ENCODE measurements at places on chromosomes 4 and X.

GRCh38 chrX:21408307-21408706 is 34.1 kb downstream of the CNKSR2 start:
- no peak for DNase-seq

- DNase-seq, result no peak
Observed at GRCh38 chrX:130173190-130173895, 1.6 kb downstream of the RAB33A start.

DNA sequence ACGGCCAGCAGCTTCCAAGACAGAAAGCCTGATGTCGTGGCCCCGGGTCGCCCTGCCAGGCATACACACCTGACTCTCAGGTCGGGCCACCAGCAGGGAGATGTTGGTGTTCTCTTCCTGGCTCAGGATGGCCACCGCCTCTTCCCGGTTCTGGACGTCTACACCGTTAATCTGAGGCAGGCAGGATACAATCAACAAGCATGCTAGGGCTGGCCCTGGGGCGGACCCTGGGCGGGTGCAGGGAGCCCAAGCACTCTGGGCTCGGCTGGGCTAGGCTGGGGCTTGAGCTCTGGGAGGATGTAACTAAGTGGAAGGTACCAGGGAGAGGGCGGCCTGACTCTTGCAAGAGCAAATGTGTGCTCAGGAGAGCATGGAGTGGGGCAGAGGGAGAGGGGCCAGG is 11.0 kb downstream of the SSR4 start:
- DNase-seq, result no peak

- DNase-seq, result no peak
Observed at GRCh38 chr4:53782458-53782845, 191.2 kb upstream of the LNX1 start.

GRCh38 chrX:13693341-13693961 is 4.5 kb downstream of the RAB9A start:
- no peak for DNase-seq

- no peak for DNase-seq
Observed at GRCh38 chr4:169675825-169676224, 55.4 kb downstream of the CLCN3 start.

- DNase-seq, result no peak
Observed at GRCh38 chr4:185229021-185229818, 19.8 kb downstream of the SNX25 start.

DNA sequence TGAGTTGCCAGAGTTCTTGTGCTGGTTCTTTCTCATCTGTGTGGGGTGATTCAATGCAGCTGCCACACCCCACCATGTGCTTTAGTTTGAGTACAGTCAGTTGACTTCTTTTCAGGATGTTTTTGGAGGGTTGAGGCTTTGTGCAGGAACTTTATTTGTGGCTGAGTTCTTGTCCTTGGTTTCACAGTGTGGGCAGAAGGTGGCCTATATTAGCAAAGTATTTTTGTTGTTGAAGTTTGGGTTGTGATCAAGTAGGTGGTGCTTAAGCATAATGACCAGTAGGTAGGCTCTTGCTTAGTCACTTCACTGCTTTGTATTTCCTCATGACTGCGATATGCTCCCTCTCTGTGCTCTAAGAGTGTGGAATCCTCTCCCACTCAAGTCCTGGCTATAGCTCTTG is 80.3 kb downstream of the ARHGAP24 start:
- no peak for DNase-seq

GRCh38 chr4:175657571-175657970 is 154.5 kb downstream of the GPM6A start:
- no peak for DNase-seq

DNA sequence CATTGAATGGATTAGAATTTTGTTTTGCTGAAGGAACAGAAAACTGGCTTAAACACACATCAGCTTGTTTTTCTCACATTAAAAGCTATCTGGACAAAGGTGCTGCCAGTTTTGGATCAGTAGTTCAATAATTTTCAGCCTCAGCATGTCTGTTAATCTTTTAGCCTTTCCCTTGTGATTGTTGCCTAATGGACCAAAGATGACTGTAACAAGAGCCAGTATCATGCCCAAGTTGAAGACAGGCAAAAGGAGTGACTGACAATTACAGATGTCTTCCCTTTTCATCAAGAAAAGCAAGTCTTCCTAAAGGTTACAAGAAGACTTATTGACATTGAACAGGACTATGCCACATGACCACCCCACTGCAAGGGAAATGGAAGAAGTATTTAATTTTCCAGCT is 419.7 kb downstream of the MAPK10 start:
- DNase-seq, result no peak

GRCh38 chr4:54764476-54764875 is 106.7 kb downstream of the KIT start:
- no peak for DNase-seq

GRCh38 chrX:64151911-64152310 is 53.6 kb downstream of the AMER1 start:
- no peak for DNase-seq

DNA sequence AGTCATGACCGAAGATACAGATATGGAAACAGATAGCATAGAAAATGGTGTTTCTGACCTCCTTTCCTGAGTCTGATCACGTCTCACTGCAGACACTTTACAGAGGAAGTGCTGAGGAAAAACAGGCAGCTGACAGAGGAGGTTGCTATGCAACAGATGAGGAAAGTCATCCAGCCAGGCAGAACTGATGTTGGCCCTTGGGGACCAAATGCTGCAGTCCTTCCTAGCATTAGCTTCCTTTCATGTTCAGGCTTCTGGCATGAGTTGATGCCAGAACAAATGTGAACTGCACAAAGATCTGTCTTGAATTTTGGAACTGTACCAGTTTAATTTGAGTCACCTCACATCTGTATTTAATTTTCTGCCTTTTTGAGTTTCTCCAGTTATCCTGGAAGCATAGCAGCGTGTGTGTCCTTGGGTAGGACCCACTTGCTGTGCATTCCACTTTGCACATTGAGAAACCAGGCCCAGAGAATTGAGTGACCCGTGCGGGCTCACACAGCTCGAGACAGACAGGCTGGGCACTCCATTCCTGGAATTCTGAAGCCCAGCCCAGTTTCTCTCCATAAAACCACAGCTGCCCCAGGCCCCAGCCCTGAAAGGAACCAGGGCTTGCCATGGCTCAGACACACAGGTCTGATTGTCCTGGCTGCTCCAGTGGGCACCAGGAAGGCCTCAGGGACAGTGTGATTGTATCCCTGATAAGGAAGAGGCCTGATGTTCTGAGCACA is 1.4 kb upstream of the MAGED1 start:
- peak; percentile 2 for DNase-seq

DNA sequence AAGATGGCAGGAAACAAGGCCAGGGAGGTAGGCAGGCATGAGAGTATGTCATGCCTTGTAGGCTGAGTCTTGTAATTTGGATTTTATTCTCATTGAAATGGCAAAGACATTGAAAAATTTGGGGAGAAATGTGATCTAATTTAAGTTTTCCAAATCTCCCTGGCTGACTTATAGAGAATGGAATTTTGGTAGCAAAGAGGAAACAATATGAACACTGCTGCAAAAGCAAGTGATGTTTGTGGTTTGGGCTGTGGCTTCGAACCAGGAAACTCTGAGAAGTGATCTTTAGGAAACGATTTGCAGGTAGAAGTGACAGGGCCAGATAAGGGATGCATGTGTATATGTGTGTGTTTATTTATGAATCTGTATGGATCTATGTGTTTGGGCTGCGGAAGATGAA is 35.6 kb downstream of the ARSJ start:
- no peak for DNase-seq

DNA sequence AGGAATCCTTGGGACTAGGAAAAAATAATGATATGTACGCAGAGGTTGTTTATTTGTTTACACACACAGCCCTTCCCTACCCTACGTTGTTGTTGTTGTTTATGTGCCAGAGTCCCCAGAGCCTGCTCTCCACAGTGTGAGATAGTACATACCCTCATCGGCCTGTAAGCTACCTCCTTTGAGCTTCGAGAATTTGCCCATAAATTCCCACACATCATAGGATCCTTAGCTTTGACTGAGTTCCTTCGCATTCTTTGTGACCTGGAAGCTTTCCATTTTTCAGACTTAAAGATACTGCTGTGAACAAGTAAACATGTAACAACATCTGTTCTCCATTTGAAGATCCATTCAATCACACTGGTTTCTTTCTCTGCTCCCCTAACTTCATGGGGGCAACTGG is 114.5 kb downstream of the IRF2 start:
- no peak for DNase-seq

DNA sequence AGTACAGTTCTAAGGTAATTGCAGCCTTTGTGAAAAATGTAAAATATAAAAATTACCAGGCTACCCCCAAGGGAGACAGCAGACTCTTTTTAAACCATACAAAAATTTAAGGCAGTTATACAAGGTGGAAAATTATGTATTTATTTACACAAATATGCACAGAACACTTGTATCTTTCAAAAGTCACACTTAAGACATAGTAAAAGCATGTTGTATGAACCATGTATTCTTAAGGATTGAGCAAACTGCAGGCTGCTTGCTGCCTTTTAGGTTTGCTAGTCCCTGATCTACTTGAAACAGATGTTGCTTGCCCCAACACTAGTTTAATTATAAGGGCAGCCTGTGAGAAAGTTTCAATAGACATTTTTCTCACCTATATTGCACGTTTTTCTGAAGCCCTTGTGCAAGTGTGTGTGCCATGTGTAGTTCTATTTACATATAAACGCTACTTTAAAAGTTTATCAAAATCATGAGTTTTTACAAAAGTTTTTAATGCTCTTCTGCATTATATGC is 72.8 kb downstream of the PRSS12 start:
- no peak for DNase-seq

- no peak for DNase-seq
Observed at GRCh38 chr4:135281230-135281629, 1079.6 kb upstream of the PABPC4L start.

GRCh38 chr4:144421056-144421455 is 224.9 kb upstream of the HHIP start:
- no peak for DNase-seq

- no peak for DNase-seq
Observed at GRCh38 chr4:82688091-82688795, 110.4 kb downstream of the SCD5 start.

GRCh38 chr4:64158648-64159326 is 250.5 kb downstream of the TECRL start:
- no peak for DNase-seq

DNA sequence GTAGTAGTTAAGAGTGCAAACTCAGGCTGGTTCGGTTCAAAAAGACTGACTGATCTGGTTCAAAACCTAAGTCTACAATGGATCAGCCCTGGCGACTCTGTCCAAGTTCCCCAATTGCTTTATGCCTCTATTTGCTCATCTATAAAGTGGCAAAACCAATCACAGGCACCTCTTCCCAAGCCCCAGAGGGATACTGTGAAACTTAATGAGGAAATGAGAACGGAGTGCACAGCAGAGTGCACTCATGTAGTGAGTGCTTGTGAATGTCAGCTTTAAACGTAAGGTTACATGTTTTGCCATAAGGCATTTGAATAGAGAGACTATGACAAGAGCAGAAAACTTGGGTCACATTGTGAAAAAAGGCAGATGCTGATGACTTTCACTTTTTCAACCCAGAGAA is 199.7 kb upstream of the KLF3 start:
- DNase-seq, result no peak

GRCh38 chr4:118036336-118036735 is 2.0 kb downstream of the NDST3 start:
- DNase-seq, result no peak

- no peak for DNase-seq
Observed at GRCh38 chr4:108965016-108965415, 202.2 kb upstream of the ETNPPL start.

- no peak for DNase-seq
Observed at GRCh38 chr4:1283711-1284110, 6.0 kb upstream of the MAEA start.

DNA sequence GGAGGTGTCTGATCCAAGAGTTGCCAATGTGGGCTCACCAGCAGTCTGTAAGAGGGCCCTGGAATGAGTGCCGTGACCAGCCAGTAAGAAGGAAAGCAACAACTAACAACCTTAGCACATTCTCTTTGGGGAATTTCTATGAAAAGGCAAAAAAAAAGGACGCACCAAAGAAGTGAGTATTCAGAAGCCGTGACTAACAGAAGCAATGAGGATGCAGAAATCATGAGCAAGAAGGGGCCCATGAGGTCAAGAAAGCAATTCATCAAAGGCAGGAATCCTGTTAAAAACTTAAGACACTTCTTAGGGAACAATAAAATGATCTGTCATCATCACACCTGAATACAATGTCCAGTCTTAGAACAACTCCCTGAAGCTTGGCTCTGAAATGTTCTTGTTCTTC is 260.5 kb downstream of the RAPGEF2 start:
- DNase-seq, result no peak

GRCh38 chr4:3717241-3717640 is 48.9 kb upstream of the ADRA2C start:
- no peak for DNase-seq

Data from GOT3 (cell line).